ENCODE measurements at places on chromosomes 4 and X.

DNA sequence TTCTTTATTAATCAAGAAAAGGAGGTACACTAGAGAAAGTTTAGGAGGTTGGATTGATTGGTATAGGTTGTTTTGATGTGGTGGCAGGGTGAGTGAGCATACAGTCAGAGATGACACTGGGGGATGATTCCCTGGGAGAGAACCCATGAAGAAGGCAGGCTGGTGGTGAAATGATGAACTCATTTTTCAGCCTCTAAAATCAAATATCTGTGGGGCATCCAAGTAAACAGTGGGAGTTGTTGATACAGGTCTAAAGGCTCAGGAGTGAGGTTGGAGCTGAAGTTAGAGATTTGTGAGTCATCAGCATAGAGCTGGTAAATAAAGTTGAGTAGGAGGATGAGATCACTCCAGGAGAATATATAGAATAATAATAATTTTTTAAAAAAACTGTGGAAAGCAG lies 10.0 kb upstream of the AP1S2 start:
- no peak for DNase-seq

- DNase-seq = no peak
Measured at GRCh38 chr4:81257021-81257420, 42.0 kb upstream of the PRKG2 start.

DNA sequence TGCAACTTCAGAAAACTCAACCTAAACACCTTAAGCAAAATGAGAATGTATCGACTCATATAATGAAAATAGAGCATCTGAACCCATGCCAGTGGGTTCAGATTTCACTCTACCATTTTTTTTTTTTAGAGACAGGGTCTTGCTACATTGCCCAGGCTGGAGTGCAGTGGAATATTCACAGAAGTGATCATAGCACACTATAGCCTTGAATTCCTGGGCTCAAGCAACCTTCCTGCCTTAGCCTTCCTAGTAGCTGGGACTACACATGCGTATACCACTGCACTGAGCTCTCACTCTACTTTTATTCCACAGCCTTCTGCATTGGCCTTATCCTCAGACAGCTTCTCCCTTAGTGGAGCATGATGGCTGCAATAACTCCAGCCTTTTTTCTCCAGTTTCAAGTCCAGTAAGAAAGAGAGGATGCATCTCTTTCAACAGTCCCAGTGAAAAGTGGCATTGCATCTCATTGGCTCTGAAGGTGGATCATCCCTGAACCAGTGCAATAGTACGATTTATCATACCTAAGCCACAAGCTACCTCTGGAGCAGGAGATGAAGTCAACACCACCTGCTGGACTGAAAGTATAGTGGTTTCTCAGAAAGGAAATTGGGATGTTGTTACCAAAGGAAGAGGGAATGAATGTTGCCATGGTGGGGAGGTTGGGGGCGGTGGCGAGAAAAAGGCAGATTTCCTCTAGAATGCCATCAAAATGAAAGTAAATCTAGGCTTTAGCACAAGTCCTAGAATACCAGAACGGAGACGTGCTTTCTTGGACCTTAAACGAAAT lies 2.0 kb upstream of the SOD3 start:
- DNase-seq = no peak

- no peak for DNase-seq
Measured at GRCh38 chr4:3316146-3316545, 23.3 kb downstream of the RGS12 start.

DNA sequence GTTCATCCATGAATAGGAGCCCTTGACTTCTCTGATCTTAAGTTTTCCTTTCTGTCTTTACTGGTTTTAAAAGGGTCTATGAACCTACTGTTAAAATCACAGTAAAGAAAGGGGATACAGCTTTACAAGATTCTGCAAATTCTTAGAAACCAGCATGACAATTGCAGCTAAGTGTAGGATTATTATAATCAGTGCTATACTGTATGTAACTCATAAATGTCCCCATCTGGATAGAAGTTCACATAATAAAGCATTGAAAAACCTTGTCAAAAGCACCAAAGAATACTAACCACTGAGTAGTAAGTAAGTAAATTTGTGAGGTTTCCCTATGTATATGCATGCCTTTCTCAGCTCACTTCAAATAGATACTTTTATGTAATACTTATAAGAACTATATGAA lies 724.6 kb downstream of the CENPC start:
- DNase-seq = no peak

DNA sequence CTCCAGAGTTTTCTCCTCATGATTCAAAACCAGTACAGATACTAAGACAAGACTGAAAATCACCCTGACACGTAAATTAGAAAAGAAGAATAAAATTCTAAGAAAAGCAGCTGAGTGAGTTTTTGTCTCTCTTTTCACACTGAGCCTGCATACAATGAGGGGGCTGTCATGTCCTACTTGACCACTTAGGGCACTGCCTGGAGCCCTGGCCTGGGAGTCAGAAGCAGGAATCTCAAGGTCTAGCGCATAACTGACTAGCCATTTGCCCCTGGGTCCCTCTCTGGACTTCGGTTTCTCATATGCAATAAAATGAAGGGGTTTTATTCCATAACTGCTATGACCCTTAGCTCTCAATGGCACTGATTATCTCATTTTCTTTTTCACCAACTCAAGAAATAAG lies 36.7 kb upstream of the SLC25A4 start:
- DNase-seq = no peak

DNA sequence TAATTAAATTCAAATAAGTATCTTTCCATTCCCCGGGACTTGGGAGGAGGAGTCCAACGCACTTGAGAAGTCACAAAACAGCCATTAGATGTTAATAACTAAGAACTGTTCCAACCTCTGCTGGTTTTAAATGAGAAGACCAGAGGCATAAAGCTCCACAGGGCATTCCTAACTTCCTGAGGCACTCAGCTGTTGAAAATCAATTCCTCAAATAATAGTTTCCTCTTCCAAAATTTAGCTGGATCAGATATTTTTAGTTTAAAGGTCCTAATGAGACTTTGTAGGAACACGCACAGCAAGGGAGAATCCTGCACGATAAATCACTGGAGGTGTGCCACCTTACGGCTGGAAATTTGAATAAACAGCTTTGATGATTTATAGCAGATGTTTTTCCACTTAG lies 504.3 kb upstream of the ZFP42 start:
- no peak for DNase-seq

- DNase-seq = no peak
Measured at GRCh38 chr4:56469489-56470210, 2.2 kb downstream of the SRP72 start.

DNA sequence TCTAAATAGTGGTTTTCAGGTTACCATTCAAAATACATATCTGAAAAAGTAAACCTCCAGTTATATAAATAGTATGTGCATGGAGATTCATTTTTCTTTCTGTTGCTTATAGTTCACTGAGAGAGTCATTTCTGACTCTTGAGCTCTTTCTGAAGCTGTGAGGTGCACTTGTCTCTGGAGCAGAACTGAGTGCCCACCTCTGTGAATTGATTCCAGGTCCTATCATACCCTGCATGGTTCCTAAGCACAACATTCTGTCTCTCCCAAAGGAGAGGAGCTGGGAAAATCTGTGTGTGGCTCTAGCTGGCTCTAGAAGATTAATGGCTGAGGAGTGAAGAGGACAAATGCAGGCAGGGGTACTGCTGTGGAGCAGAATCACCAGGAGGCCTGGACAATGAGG lies 161.6 kb upstream of the HCCS start:
- DNase-seq = no peak

GRCh38 chrX:150753968-150754367 lies 60.8 kb downstream of the MTMR1 start:
- no peak for DNase-seq

GRCh38 chr4:145786261-145786660 lies 106.3 kb downstream of the C4orf51 start:
- no peak for DNase-seq

DNA sequence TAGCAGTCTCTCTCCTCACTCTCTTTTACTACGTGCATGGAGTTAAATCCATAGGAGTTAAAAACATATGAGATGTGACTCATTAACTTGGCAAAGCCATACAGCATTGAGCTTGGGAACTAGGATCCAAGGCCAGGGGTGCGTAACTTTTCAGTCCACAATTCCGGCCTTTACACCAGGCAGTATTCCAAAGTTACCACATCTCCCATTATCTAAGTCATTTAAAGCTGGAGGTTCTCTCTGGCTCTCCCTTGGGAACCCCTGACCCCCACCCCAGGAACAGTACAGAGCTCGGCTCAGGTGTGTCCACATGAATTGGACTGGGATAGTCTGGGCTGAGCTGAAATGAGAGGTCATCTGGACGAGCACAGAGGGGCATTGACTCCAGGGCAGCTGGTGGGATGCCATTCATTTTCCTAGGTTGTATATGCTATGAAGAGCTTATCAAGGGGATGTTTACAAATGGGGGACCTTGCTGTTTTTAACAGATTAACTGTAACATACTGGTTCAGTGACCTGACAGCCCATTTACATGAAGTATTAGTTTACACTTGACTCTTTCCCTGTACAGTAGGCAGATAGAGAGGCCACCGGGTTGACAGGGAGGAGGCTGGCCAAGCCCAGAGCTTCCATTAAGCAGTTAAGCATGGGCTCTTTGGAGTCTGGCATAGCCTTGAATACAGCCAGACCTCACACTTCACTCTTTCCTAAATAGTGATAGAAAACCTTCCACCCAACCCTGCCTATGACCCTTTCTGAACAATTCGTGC lies 128.8 kb downstream of the RAB28 start:
- no peak for DNase-seq

- no peak for DNase-seq
Measured at GRCh38 chr4:134328741-134329140, 127.2 kb upstream of the PABPC4L start.

GRCh38 chr4:80459918-80460473 lies 124.5 kb downstream of the CFAP299 start:
- DNase-seq = no peak

GRCh38 chrX:134642386-134642785 lies 15.9 kb downstream of the PLAC1 start:
- no peak for DNase-seq

DNA sequence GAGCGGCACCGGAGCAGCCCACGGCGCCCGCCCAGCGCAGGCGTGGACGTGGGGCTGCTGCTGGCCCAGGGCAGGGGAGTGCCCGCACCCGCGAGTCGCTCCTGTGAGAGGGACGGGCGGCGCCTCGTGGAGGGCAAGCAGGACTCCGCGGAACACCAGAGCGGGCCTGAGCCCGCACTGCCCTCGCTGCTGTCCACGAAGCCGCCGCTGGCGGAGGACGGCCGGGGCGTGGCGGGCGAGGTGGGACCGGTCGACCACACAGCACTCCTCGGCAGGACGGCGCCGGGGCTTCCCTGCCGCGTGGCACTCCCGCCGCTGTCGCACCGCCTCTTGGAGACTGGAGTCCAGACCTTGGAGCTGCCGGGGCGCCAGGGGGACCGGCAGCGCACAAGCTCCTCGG lies 29.0 kb downstream of the FAM53A start:
- DNase-seq = no peak

DNA sequence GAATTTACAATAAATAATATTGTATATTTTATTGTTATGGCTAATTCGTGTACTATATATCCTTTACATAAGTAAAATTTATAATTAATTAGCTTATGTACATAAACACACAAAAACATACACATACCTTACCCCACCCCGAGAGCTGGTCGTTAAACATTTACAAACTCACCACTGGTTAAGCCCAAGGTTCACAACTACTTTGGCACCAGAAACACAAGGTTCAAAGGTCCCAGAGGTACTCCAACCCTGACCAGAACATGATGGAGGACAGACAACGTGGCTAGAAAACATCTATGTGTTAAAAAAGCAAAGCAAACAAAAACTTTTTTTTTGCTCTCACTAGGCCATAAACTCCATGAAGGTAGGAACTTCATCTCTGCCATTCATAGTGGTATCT lies 37.7 kb downstream of the SLC25A5 start:
- no peak for DNase-seq

GRCh38 chrX:133417364-133417763 lies 2.1 kb upstream of the GPC4 start:
- no peak for DNase-seq

- no peak for DNase-seq
Measured at GRCh38 chr4:7105276-7105675, 37.4 kb upstream of the GRPEL1 start.

DNA sequence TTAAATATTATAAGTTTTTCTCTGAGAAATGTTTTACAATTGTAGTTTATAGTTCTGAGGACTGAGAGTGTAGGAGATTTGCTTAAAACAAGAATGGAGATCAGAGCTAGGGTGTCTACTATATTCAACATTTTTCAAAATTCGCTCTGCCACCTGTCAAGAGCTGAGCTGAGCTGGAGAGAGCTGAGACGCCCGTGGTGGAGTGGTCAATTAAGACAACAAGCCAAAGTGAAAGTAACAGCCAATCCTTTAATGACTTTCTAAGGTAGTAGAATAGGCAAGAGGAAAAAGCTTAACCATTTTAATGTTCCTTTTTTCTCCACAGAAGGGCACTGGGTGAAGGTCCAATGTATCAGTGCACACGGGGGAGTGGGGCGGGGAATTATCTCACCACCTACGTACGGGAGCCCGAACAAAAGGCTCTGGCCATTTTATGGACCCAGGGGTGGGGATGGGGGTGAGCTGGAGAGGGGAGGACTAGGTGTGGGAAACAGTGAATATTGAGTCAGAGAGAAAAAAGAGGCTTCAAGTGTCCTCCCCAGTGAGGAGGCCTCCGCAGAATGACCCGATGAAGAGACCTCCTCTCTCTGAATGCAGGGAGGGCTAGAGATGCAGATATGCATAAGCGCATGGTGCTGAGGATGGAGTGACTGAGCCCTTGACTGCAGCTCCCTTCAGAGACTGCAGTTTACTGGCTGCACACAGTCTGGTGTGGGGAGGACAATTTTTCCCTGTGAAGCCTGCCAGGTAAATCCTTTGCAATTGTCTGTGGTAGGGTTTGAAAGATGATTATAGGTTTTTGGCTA lies 60.8 kb downstream of the SPCS3 start:
- no peak for DNase-seq

DNA sequence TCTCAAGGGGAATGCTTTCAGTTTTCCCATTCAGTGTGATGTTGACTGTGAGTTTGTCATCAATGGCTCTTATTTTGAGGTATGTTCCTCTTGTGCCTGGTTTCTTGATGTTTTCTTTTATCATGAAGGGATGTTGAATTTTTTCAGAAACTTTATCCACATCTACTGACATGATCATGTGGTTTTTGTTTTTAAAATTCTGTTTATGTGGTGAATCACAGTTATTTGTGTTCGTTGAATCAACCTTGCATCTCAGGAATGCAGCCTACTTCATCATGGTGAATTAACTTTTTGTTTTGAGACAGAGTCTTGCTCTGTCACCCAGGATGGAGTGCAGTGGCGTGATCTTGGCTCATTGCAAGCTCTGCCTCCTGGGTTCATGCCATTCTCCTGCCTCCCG lies 263.1 kb upstream of the KLF3 start:
- DNase-seq = no peak

- no peak for DNase-seq
Measured at GRCh38 chr4:182137343-182137742, 105.9 kb upstream of the TENM3 start.

DNA sequence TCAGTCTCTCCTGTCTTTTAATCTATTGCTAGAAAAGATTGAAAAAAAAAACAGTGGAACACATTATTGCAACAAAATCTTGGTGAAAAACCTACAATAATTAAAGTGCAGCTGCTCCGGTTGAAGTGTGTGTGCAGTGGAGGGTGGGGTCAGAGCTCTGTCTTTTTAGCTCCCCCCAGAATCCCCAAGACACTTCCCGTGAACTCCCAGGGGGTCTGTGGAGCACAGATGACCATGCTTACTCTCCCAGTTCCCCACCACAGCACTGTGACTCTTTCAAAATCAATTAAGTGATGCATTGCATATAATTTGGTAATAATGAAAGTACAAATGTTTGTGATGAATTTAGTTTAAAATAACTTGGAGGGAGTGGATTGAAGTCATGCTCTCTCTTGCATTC lies 15.7 kb upstream of the SLC10A4 start:
- no peak for DNase-seq
